ENCODE measurements at places on chromosomes 12 and 14.

GRCh38 chr12:107126796-107127481 lies 33.6 kb upstream of the CRY1 start:
- no peak for DNase-seq

GRCh38 chr12:8080120-8080519 lies 2.0 kb upstream of the NECAP1 start:
- no peak for DNase-seq

GRCh38 chr12:72277415-72277814 lies 5.2 kb downstream of the TRHDE start:
- DNase-seq = no peak

DNA sequence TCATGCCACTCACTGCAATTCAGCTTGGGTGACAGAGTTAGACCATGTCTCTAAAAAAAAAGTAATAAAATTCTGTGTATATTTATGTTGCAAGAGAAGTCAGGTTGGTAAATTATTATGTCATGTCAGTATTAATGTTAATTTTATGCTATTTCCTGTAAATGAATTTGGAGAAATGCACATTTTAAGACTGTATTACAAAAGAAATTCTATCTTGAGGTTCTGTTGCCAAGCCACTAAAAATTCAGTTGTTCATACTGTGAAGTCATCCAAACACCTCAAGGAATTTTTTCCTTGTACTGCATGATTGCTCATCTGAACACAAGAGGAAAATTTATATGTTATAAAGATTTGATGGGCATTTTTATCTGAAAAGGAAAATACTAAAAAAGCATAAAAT lies 23.3 kb upstream of the HMGA2 start:
- no peak for DNase-seq

DNA sequence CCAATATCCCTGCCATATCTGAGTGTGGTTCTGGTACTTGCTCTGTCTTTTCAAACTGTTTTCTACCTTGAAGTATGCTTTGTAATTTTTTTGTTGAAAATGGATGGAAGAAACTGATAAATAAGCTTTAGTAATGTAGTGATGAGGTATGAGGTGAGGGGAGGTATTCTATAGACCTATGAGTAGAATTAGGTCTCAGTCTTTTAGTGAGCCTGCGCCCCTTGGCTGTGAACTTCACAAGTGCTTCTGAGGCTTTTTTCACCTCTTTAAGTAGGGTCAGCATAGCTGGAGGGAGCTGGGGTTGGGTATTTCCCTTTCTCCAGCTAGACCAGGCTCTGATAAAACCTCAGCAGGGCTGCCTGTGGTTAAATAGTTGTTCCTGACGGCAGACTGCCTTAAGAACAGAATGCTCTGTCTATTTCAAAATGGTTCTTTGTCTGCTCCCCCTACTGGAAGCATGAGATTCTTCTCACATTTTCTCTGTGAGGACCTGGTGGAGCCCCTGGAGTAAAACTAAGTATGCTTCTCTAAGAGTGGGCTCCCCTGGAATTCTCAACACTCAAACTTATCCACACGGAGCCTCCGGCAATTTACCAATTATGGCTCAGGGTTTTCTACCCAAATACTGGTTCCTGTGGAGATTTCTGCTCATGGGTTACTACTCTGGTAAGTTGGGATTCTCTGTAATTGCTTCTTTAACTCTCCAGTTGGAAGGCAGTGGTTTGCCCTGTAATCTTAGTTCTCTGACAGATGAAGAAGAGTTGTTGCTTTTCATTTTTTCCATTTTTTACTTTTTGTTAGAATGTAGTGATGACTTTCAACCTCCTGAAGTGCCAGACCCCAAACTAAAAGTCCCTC lies 13.1 kb downstream of the KRT5 start:
- no peak for DNase-seq

- peak; percentile 96 for DNase-seq
Observed at GRCh38 chr12:3872800-3873636, at the start of gene PARP11. Gene PARP11 (minus strand): TSS chr12:3873399. CDS start chr12:3873229, 170 bp downstream.

DNA sequence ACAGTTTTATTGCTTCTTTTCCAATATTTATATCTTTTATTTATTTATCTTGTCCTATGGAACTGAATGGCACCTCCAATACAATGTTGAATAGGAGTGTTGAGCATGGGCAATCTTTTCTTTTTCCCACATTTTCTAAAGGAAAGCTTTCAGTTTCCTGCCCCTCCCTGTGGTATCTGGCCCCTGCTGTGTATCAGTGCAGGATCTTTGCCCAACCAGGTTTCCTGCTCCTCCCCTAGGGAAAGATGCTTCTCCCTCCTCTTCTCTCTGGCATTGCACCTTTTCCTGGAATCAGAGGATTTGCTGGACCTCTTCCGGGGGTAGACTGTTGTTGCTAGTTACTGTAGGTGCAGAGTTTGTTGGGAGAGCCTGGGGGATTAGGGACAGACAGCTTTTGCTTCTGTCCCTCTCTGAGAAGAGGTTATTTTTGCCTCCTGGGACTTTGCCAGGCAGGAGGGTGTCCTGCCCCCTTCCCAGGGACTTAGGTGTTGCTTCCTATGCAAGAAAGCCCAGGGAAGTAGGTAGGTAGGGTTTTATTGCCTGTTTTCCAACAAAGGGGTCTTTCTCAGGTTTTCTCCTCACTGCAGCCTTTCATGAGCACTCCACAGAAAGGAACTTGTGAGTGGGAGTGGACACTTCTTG lies 67.6 kb downstream of the POLR3B start:
- DNase-seq = no peak

DNA sequence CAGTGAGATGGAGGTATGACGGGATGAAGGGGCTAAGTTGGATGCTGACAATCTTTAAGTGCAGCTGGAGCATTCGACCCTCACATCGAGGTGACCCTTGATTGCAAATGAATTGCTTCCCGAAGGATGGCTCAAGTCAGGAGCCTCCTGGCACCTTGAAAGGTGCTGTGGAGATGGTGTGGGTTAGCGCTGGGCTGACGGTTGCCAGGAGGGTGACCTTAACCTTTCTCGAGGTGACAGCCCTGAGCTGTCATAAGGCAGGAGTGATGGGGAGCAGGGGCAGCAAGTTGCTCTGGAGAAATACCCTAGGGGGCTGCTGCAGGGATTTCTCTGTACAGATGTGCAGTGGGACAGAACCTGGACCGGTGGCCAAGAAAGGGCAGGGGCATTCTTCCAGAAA lies 122.8 kb downstream of the CRACR2A start:
- no peak for DNase-seq

GRCh38 chr12:127542391-127542790 lies 724.6 kb upstream of the TMEM132C start:
- no peak for DNase-seq

DNA sequence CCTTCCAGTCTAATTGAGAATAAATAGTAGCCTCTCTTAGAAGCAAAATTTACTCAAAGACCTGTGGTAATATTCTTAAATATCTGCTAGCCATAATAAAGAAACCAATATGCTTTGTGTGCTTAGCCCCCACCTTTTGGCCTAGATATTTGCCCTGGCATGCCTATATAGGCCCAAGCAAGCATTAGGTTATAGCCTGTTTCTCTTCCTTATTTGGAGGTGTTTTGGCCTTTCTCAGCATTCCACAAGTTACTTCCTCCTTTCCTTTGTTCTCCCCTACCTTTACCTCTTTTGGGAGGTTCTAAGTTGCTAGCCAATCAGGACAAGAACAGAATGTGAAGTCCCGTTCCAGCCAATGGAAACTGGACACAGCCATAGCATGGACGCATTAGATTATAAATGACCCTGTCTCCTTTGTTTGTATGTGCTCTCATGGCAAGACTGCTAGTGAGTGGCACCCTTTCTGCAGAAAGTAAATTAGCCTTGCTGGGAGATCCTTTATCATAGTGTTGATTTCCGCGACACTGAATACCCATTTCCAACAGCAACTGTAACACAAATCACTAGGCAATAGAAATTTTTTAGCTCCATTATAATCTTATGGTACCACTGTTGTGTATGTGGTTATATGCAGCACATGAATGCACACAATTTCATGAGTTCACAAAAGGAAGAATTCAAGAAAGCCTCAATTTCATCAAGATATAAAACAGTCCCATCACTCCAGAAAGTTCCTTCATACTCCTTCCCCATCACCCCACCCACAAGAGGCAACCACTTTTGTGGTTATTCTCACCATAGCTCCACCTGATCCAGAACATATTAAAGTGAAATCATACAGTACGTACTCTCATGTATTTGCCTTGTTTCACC lies 37.6 kb downstream of the CEP83 start:
- no peak for DNase-seq

DNA sequence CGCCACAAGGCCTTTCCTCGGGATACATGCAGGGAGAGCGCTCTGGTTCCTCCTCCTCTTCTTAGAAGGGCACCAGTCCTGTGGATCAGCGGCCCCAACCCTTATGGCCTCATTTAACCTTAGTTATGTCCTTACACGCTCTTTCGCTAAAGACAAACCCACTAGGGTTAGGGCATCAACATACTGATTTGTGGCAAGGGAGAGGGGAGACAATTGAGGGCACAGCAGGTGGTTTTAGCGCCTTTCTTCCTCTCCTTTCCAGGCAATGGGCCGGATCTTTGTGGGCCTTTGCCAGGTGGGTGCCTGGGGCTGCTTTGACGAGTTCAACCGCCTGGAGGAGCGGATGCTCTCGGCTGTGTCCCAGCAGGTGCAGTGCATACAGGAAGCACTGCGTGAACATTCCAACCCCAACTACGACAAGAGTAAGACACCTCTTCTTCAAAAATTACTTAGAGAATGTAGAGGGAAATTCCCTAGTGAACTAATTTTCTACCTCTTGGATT lies 43.6 kb downstream of the DYNC1H1 start:
- DNase-seq = no peak

DNA sequence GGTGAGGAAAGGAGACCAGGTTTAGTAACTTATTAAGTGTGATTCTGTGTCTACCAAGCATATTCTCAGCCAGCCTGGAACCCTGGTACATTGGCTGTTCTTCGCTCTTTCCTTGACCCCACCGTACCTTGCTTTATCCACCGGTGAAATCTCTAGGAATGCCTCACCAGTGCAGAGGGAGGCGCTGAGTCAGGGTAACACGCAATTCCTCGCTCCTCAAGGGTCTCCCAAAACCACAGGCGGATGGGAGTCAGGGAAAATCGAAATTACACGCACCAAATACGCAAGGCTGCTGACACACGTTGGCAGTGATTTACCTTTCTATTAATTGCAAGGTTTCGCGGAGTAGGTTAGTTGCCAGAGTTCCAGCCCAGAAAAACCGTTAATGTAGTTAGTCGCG lies 845 bp downstream of the L3HYPDH start:
- no peak for DNase-seq

- no peak for DNase-seq
Observed at GRCh38 chr12:20212658-20213555, 155.4 kb upstream of the PDE3A start.

DNA sequence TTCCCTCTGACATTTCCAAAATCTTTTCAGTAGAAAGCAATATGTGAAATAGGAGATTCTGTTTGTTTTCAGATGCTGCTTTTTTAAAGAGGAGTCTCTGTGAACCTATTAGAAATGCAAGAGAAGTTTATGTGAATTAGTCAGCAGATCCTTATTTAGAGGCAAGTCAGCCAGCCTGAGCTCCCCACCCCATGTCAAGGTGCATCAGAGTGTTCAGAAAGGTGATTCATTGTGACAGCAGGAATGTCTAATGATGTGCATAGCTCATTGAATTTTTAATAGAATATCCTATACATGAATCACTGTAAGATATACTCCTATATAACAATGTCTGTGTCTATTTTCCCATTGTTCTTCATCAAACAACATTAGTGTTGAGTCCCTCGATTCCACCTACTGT lies 1222.4 kb upstream of the USP15 start:
- DNase-seq = no peak

GRCh38 chr12:1126091-1126490 lies 135.1 kb downstream of the ERC1 start:
- DNase-seq = no peak

DNA sequence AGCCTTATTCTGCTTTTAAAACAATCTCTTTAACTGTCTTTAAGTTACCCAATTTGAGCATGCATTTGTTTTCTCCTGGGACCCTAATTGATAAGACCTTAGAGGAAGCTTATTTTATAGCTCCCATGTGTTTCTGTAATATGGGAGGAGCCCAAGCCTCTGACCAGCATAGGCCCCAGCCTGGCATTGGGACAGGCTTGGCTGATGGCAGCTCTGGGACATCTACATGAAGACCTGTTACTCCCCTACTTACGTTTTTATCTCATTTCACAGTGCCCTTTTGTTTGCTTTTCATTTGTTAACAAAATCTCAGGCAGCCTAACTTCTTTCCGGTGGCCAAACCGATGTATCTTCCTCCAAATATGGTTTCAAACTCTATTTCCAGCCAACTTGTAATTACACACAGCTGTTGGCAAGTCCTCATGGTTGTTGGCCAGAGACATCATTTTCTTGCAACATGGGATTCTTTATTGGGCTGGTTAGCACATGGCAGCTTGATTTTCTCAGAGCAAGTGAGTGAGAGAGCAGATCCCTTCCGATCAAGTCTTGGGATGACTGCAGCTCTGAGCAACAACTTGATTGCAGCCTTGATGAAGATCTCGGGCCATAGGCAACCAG lies 1117.5 kb downstream of the AACS start:
- DNase-seq = no peak

All from activated T-helper 1 cell treated with anti-CD3 and anti-CD28 coated beads, Interleukin-12 subunit alpha, Interleukin-12 subunit beta, Interleukin-2, Interleukin-4 antibody, amounts not matched to agents 30 ng/mL and 10 ng/mL and 1 ng/mL, durations not matched to agents 14 hours and 24 hours and 36 hours (primary cell).